ENCODE measurements at places on chromosomes 11 and 22.

GRCh38 chr11:9530901-9531625 lies 42.4 kb upstream of the WEE1 start:
- no peak for DNase-seq

DNA sequence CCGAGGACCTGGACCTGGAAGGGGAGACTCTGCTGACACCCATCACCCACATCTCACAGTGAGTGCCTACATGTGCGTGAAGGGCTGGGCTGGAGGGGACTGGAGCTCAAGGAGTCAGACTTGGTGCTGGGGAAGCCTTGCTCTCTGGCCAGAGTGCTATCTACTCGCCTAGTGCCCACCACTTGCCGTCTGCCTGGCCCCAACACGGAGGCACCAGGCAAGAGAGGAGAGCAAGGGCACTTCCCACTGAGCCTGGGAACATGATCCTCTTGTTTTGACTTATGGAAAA lies 37.8 kb downstream of the KCNQ1OT1 start:
- DNase-seq, result no peak

DNA sequence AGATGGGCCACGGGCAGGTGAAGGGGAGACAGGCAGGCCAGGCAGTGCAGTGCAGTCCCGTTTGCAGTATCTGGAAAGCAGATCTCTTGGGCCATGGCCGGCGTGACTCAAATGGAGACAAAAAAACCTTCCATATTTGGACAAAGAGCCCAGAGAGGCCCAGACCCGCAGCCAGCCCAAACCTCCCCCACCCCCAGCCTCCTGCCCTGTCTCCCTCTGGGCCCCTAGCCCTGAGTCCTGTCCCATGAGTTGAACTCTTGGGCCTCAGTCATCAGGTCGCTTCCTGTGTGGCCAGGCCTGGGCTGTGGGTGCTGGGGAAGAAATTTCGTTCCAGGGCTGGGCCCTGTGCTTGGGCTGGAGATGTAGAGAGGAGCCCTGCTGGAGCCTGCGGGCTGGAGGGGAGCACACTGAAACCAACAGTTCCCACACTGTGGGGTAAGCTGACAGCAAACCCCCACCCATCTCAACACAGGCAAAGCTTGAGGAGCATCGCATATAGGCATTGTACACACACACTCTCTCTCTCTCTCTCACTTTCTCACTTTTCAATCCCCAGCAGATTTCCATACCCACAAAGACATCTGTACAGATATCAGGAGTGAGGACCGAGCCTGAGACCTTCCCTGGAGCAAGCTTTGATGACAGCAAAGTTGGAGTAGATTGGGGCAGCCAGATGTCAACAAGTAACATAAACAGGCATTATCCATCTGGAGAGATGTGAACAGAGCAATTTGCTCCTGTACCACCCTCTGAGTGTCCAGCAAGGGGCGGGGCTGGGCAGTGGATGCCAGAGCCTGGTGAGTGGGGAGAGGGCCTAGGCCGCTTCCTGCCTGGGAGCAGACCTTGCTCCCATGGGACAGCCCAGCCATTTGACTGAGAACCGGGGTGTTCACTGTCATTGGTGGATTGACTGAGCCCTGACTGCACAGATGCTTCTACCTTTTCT lies 17.2 kb downstream of the ARHGEF17 start:
- DNase-seq, result no peak

GRCh38 chr11:15720460-15720859 lies 605.7 kb downstream of the INSC start:
- no peak for DNase-seq

DNA sequence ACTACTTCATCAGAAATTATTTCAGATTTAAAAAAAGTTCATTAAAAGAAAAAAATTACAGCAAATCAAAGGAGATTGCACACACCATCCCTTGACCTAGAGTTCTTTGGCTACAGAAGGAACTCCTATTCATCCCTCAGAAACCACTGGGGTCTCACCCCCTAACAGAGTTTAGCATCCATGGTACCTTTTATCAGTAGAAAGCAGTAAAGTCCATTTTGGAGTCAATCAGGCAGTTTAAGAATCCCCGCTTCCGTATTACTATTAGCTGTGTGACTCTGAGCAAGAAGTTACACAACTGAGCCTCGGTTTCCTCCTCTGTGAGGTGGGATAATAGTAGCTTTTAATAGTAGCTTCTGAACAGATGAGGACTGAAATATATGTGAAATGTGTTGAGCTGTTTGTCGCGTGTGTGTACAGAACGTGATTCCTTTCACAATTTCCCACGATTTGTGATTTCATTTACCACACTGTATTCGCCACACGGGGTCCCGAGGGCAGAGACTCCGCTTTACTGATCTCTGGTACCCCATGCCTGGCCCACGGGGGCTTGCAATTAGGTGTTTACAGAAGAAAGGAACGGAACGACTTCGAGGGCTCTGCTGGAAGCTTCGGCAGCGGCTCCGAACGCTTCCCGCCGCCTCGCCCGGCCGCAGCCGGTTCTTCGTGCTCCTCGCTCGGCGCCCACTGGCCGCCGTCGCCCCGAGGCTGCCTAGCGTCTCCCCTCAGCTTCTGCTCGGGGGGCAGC lies 72.5 kb upstream of the ZBED5 start:
- no peak for DNase-seq

- no peak for DNase-seq
Measured at GRCh38 chr11:70736937-70737640, 338.8 kb downstream of the CTTN start.

All from stimulated activated CD4-positive, alpha-beta T cell treated with anti-CD3 and anti-CD28 coated beads, Interleukin-2, amount 100 ng/mL, for 48 hours (primary cell).